CD4-positive, alpha-beta T cell treated with Interleukin-15 for 1 hour (primary cell): ENCODE measurements at places on chromosomes 3 and 15.
A peak's percentile ranks its signal among the peaks of the same experiment; 100 is the strongest.

GRCh38 chr3:73768524-73769308 lies 144.0 kb upstream of the PDZRN3 start:
- DNase-seq, result no peak

- no peak for DNase-seq
These were observed 225.3 kb downstream of the FOXP1 start for GRCh38 chr3:71358243-71358642.

DNA sequence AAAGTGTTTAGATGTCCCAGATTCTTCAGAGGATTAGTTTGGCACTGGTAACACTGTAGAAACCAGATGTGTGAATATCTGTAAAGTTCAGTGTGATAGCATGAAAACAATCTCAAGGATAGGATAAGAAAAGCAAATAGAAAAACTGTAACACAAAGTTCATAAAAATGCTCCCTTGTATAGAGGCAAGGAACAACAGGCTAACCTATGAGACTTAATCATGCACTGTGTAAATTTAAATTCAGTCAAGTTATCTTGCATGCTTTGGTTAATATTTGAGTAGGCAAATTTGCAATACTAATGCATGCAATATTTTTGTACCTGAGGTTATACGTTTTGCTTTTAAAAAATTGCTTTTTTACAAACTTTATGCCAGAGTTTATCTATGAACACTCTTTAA lies 144.4 kb downstream of the USP13 start:
- DNase-seq, result no peak

DNA sequence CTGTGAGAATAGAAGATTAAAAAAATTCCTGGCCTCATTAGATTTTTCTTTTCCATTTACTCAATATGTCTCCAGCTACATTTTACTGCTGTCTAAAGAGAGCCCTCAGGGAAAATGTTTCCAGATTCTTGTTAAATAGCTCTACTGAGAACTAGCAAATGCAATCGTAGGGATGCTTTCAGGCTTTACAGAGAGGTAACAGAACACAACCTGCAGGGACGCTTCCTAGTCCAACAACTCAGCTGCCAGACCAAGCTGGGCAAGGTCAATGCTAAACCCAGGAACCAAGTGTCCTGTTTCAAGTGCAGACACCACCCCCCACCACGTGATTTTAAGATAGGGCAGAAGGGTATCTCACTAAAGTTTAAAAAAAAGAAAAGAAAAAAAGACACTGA lies 25.2 kb downstream of the ARHGEF3 start:
- no peak for DNase-seq

DNA sequence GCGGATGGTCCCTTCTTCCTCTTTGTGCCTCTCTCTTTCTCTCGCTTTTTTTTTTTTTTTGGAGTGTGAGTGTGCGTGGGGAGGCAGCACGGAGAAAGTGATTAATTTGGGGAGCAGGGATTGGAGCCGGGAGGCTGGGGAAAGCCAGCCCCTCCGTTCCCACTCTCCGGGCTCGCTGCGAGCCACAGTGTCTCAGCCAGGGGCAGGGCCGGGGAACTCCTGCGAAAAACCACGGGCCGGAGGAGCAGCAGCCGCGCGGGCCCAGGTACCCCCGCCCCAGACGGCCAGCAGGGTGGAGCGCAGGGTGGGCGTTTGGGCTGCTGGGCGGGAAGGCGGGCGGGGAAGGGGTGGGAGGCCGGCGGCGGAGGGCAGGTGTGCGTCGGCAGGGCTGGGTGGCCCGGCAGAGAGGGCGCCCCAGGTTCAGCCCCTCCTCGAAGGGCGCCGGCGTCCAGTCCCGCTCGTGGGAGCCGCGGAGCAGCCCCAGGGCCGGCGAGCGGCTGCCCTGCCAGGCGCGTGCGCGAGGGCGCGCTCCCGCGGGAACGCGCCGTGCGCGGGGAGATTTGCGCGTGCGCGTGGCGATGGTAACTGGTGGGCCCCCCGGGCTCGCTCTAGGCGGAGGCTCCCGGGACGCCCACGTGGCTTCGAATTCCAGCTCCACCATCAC lies 1.4 kb downstream of the CHL1 start:
- DNase-seq, result no peak

DNA sequence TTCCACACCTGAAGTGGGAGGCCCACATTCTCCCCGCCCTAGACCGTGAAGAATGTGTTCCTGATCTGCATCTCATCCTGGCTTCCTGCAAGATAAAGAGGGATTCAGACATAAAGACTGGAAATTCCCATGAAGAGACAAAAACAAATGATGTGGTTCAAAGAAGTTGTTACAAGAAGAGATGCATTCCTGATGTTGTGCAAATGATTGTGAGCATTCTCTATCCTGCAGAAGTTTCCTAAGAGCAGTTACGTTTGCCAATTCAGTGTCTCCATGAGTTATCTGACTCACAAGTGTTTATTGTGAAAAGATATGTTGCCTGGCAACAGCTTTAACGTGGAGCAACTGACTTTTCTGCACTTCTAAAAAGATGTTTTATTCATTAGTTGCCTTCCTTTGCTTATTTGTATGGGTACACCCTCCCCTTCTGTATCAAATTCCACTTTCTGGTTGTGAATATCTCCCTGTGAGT lies 107.8 kb downstream of the ZIC4 start:
- no peak for DNase-seq

- DNase-seq, result peak; percentile 58
These were observed 1.7 kb upstream of the HES1 start for GRCh38 chr3:194134231-194134756.

DNA sequence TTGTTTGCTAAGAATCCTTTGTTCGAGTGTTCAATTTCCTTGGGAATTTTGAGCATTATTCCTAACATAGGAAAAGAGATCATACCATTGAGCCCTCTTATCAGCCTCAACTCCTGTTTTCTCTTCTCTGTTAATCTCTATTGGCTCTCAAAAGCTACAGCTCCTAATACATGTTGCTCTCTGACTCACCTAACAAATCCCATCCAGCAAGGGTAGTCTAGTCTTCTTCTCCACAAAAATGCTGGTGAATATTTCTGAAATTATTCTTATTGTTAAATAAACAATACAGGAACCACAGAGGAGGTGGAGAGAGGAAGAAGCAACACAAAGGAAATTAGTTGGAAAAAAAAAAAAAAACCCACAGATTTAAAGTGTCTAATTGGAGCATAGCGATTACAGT lies 325.8 kb upstream of the NAALADL2 start:
- no peak for DNase-seq

DNA sequence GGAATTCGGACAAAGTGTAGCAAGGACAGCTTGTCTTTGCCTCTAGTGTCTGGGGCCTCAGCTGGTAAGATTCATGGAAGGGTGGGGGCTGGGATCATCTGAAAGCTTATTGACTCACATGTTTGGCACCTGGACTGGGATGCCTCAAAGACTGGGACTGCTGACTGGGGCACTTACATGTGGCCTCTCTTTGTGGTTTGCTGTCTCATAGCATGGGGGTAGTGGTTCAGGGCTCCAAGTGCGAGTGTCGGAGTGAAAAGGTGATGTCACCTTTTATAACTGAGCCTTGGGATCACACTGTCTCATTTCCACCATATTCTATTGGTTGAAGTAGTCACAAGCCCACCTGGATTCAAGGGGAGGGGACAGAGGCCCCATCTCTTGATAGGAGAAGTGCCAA lies 6.8 kb downstream of the MFSD1 start:
- peak; percentile 18 for DNase-seq

DNA sequence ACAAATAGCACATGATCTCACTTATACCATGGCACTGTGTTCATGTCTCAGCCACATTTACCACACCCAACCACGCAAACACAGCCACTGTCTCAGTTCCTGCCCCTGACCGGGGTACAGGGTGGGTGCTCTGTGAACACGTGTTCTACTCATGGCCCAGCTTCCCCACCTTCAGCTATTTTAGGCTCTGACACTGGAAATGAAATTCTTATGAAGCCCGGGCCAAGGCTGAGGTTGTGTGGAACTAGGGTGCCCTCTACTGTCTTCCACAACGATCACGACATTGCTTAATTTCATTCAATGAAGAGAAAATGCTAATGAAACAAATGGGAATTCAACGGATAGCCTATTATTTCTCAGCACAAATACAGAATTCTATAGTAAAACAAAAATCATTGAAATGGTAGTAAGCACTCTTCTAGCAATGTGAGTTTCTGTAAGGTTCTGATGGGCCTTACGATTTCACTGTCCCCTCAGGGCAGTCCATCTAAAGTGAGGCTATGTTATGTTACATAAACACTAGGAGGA lies 2.1 kb upstream of the GABRA5 start:
- DNase-seq, result no peak

DNA sequence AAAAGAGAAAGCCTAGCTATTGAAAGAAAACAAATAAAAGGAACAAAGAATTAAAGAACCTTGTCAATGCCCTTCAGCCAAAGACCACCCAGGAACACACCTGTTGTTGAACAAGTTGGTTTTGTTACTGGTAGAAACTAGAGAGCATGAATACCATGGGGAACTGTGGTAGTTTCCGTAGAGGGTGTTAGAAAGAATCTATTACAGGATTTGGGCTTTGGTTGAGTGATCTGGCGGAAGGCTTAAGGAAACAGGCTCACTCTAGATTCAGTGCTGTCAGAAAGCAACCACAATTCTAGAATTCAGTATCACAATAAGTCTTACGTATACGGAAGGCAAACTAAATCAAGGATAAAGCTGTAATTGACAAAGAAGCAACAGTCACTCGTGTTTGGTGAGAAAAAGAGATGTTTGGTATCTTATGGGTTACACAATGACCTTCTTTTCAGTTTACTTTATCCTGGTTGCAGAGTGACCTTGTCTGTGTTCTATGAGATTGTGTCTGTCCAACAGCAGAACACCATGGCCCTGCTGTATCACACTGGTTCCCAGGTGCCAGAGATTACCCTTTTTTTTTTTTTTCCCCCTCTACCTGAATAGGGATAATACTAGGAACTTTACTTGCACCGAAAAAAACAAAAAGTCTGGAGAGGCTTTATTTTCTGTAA lies 265.9 kb downstream of the SHQ1 start:
- no peak for DNase-seq
